ENCODE measurements at places on chromosomes 4 and X.

GRCh38 chr4:119149110-119149509 is 13.5 kb downstream of the MYOZ2 start:
- peak; percentile 6 for DNase-seq

- peak; percentile 24 for DNase-seq
These were observed 68.9 kb downstream of the ENOX2 start for GRCh38 chrX:130834149-130834548.

DNA sequence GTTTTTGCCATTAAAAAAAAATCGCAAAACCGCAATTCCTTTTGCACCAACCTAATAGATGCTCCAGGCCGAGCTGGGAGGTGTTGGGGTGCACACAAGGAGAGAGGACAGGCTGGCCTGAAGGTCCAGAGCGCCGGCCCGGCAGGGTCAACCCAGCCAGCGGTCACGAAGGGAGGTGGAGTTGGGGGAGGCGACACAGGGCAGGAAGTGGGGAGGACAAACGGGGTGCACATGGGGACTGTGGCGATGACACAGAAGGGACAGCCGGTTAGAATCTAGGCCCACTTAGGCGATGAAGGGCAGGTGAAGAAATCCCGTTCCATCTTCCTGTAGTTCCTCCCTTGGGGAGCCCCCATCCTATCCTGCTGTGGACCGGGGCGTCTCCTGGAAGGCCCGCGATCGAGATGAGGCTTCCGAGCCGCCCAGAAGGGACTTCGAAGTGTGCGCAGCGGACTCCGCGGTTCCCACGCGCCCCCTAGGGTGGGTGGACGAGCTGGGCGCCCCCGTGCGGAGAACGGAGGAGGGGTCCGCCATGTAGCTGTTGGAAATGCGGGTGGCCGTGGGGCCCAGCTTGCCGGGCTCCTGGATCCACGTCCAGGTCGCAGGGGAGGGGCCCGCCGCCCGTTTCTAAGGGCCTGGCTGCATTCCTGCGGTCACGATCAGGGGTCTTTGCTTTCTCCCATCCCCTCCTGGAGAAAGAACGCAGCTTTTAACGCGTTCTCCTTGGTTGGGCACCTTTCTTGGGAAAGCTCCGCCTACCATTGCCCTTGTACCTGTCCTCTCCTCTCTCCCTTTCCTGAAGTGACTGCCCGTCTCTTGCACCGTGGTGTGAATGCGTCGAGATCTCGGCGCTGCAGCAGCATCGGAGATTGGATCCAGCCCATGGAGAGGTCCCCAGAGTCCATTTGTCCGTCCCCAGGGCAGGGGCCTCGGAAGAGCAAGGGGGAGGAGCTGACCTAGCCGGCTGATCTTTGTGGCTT is 17.0 kb upstream of the HPF1 start:
- no peak for DNase-seq

DNA sequence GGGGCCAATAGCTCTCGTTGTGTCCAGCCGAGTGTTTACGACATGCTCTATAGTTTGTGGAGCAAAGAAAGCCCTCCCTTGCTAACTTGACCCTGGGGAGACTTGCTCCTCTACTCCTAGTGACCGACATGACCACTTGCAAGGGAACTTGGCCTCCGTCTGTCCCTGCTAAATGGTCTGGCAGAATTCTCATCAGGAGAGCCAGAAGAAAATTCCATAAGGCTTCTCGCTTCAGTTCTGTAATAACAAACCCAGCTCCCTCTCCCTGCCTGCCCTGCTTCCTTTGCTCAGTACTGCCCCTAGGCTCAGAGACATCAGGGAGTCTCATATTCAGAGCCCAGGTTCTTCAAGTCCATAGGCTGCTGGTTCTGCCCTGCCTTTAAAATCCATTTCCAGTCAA is 13.0 kb downstream of the DOCK11 start:
- DNase-seq, result no peak

DNA sequence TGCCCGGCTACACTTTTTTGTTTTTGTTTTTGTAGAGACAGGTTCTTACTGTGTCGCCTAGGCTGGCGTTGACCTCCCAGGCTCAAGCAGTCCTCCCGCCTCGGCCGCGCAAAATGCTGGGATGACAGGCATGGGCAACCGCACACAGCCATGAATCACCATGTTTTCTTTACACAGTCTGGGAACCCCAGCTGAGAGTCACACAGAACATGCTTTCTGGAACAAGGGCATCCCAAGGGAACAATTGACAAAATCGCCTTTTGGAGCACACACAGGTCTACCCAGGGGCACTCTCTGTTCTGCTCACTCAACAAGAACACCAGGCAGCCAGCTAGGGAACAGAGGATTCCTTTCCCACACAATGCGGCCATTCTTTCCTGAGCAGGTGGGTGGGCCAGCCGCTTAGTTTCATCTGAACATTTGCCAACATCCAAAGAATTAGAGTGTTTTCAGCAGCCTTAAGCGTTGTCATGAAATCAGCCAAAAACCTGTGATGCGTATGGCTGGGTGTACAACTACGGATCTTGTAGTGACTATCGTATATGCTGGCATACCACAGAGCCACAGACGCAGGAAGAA is 15.7 kb downstream of the PRKX start:
- DNase-seq, result no peak

DNA sequence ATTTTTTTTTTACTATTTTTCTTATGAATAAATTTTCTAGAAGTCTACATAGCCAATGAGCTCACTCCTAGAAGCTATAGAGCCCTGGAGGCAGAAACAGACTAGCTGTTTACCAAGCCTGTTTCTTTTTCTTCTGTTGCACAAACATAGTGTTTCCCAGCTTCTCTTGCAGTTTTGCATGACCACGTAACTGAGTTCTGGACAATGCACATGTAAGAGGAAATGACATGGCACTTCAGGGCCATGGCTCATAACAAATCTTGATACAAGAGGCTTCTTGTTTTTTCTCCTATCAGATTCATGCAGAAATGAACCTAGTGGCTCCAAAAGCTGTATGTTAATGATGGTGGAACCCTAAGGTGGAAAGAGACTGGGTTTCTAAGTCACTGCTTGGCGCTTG is 127.4 kb downstream of the ZNF330 start:
- DNase-seq, result peak; percentile 96

GRCh38 chr4:89661173-89661899 is 175.6 kb downstream of the SNCA start:
- no peak for DNase-seq

GRCh38 chr4:145866991-145867390 is 71.6 kb downstream of the ZNF827 start:
- no peak for DNase-seq

DNA sequence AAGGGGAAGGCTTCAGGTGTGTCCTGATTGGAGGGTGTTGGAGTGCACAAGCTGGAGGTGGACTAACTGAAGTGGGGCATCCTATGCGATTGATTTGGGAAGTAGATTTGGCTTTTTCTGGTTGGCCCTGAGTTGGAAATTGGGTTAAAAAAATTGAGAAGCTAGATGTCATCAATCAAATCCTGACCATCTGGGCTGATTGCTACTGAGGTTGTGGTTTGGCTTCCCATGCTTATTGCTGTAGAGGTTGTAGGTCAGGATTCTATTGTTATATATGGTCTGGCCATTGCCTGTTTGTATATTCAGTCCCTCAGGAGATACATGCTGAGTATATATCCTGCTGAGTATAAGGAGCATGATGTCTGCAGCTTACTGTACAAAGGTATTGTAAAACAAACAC is 7.7 kb upstream of the ZNF81 start:
- DNase-seq, result no peak

DNA sequence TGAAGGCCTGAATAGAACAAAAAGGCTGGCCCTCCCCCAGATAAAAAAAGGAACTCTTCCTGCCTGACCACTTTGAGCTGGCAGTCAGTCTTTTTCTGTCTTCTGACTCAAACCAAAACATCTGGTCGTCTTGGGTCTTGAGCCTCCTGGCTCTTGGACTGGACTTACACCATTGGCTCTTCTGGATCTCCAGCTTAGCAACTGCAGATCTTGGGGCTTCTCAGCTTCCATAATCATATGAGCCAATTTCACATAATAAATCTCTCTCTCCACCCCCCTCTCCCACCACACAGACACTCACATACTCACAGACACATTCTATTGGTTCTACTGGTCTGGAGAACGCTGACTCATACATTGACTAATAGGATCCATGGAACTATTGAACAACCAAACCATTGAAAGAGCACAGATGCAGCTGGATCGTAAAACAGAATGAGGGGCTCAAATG is 15.6 kb upstream of the CWH43 start:
- DNase-seq, result no peak

- no peak for DNase-seq
These were observed 53.1 kb downstream of the RAB28 start for GRCh38 chr4:13430834-13431568.

- DNase-seq, result no peak
These were observed 40.5 kb downstream of the FRYL start for GRCh38 chr4:48739560-48740019.

GRCh38 chr4:152666946-152667345 is 12.9 kb downstream of the TMEM154 start:
- no peak for DNase-seq

- no peak for DNase-seq
These were observed 25.9 kb downstream of the ENPEP start for GRCh38 chr4:110501826-110502225.

DNA sequence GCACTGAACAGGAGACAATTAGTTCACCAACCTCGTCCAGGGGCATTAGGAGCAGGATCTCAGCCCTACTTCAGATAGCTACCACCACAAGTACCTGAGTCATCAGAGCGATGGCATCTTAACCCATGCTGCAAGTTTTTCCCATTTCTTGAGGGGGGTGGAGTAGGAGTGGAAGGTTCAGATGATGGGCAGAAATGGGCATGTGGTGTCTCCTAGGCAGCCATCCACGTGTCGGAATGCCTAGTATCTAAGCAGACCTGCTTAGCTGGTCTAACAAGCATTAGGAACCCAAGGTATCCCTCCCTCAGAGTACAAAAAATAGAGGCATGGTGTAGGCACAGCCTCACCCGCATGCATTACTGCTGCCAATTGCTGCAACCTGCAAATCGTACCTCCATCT is 159.1 kb upstream of the DGKK start:
- DNase-seq, result no peak

DNA sequence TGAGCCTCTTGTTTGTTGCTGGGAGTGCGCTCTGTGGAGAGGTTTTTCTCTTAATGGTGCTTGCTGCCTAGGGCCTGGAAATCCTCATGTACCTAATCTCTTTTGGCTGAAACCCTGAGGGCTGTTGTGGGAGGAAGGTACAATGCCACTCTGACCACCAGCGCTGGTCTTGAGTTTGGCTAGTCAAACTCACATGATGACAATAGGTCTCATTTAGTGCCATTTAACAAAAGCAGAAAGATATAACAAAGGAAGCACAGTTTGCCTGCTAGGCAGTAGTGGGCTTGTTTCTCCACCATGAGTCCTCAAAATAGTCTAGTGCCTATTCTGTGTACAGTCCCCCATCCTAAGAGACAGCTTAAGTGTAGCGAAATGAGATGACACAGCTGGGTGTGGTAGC is 111.3 kb downstream of the TSPAN7 start:
- DNase-seq, result no peak

- DNase-seq, result peak; percentile 17
These were observed 24.5 kb downstream of the DHX15 start for GRCh38 chr4:24559889-24560288.

DNA sequence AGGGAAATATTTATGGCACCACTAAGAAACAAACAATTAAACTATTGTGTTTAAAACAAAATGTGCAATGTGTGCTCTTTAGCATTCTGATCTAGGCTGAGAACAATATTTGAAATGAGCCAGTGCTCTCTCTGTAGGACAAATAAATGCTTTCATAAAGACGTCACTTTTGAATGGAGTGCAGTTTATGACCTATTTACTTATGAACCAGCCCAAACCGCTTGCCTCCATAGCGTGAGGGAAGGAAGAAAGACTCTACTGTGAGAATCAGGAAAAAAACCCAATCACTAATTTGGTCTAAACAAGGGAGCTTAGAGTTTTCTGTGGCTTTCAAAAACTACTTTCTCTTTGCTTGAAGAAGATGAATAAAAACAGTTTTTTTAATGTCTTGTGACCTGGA is 39.4 kb downstream of the SAT1 start:
- no peak for DNase-seq

DNA sequence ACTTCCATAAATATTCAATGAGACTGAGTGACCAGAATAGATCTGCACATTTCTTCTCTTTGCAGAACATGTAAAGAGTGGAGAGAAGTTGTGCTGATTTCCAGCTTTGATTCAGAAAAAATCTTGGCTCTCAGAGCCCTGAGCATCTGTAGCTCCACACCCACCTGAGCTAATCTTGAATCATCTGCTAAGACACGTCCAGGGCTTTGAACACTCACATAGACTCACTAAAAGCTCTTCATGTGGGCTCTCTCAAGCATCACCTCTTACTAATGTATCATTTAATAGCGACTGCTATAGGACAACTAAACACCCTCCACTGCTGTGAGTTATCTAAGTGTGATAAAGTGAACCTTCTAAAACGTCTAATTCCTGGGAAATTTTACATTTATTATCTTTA is 147.7 kb upstream of the GRIA3 start:
- DNase-seq, result no peak

DNA sequence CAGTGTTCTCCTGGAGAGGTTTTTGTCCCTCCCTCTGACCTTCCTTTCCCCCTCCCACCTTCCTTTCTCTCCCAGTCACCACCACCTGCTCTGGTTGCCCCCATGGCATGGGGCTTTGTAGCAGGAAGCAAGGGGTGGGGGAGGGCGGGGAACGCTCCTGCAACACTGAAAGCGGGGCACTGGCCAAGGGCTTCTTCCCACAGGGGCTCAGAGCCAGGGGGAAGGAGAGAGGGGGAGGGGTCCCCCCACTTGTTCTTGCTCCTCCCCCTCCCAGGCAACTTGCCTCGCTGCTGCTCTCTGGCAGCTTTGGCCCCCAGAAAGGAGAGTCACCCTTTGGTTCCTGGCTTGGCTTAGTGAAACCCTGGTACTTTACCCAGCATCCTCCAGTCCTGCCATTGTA is 48.4 kb downstream of the BCORL1 start:
- no peak for DNase-seq

DNA sequence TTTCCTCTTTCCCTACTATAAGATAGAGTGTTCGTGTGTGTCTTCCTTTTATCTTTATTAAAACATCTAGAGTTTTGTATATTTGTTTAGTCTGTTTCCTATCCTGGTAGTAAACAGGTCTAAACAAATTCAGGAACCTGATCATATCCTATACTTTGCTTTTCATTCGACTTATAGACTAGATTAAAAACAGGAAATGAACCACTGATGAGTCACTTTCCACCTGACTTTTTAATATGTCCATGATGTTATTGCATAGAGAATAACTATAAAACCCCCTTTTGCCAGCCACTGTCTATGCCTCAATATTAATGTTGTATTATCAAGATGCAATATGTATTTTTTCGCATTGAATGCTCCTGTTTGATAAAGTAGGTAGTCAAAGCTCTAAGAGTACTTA is 1794.0 kb downstream of the STIM2 start:
- DNase-seq, result no peak

DNA sequence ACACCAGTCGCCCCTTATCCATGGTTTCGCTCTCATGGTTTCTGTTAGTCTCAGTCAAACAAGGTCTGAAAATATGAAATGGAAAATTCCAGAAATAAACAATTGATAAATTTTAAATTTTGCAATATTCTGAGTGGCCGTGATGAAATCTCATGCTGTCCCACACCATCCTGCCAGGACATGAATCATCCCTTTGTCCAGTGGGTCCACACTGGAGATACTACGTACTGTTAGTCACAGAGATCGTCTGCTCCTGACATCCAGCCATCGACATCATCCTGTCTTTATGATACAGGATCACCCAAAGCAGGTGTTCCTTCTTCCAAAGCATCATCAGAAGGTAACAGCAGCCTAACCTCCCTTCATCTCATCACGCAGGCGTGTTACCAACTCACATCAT is 76.5 kb upstream of the MSX1 start:
- DNase-seq, result no peak
